Dermis blood vessel endothelial cell (primary cell): ENCODE measurements at places on chromosomes 5 and 9.

DNA sequence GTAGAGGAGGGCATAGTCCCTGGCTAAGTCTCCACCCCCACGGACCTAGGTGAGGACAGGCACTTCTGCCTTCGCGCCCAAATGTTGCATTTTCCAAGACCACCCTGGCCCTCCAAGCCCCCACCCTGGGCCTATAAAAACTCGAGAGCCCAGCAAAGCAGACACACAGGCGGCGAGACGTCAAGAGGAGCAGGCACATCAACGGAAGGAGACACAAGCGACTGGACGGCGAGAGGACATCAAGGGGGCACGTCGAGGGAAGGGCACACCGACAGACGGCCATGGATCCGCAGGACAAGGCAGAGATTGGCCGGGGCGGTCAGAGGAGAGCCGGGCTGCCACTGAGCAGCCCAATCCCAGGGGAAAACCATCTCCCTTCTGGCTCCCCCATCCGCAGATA is 348.0 kb downstream of the MTRR start:
- no peak for DNase-seq

DNA sequence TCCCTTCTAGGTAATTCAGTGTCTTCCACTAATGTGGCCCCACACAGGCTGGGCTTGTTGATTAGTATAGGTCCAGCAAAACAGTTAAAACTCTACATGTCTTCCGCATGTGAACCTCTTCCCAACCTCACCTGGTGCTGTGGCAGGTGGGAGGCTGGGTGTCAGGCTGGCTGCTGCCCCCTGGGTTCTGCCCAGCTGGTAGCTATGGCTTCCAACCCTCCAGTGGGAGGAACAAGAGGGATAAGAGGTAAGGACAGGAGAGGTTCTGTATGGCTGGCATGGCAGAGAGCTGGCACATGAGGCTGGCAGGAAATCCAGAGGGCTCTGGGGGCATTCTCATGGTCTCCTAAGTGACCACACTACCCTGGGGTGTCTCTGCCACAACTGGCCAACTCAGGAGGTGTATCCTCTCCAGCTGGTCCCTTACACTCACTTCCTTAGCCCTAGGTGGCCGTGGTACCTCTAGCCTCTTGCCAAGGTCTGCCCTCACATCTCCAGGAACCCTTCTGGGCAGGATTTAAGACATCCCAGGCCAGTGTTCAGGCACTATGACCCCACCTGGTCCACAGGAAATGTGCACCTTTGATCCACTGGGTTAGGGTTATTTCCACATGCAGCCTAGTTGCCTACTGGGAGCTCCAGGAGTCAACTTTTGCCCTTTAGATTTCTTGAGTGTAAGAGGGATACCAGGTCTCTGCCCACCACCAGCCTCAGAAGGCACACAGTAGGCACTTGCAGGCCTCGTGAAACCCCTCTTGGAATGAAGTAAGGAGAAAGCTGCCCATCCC is 41.7 kb downstream of the AHRR start:
- DNase-seq = no peak

GRCh38 chr9:110007477-110008270 is 200.3 kb downstream of the C9orf152 start:
- DNase-seq = no peak

DNA sequence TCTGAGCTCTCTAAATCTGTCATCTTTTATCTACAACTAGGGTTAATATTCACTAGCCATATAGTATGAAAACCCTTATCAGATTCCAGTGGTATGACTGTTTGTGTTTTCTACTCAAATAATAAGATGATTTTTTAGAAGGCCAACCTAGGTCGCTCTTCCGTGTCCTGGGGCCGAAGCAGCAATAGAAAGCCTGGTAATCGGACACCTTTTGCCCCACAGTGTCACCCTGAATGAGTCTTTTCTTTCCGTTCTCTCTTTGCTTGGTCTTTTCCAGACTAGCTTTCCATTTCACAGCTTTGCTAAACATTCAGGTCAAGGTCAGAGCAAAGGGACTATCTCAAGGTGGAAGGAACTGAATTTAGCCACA is 243.3 kb upstream of the ANKRD55 start:
- DNase-seq = no peak

- peak; percentile 31 for DNase-seq
Observed at GRCh38 chr9:121888438-121888775, 204.7 kb downstream of the TTLL11 start.

DNA sequence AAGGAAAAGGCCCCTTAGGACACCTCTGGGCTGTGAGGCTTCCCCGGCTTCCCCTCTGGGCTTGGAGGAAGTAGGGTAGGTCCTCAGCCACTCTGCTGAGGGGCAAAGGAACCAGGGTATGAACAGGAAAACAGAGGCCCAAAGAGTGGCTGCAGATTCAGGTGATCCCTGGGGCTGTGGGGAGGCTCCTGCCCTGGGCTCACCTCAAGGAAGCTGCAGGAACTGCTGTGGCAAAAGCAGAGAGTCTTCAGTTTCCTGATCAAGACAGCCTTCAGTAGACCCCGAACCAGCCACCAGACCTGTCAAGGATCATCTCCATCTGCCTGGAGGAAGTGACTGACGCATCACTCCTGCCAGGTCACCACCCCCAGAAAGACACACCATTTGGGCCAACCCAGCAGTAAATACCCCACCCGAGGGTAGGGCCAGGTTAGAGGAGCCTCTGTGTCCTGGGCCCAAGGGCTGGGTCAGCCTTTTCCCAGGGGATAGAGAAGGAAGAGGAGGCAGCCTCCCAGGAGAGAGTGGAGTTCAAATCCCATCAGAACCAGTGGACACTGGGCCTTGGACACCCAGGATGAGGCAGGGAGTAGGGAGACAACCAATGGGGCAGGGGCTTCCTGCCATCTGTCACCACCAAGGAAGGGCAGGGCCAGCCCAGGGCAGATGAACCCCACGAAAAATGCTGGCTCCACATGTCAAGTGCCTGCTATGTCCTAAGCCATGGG is 5.8 kb upstream of the ST6GALNAC6 start:
- DNase-seq = no peak

DNA sequence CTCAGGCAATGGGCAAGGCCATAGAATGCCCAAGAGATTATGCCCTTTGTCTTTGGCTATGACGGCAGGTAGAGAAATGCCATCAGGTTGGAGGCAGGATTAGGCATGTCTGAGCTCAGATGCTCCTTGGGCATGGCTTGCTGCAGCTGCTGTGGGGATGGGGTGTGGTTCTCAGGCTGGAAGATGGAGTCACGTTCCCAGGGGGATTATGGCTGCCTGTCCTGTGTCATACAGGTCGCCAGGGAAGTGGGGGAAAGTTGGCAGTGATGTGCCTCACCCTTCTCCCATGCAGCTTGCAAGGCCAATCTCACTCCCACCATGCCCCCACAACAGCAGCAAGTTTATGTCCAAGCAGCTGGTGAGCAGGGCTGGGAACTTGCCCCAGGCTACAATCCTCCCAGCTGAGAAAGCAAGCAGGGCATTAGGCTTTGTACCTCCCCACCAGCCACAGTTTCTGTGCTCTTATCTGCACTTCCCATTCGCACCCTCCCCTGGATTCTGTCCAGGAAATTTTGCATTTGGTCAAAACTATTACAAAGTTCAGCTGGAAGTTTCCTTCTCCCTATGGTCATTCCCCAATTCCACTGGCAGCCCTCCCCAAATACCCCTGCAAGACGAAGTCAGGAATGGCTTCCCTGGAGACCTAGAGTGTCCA is 1788.0 kb upstream of the NUDT12 start:
- DNase-seq = no peak

DNA sequence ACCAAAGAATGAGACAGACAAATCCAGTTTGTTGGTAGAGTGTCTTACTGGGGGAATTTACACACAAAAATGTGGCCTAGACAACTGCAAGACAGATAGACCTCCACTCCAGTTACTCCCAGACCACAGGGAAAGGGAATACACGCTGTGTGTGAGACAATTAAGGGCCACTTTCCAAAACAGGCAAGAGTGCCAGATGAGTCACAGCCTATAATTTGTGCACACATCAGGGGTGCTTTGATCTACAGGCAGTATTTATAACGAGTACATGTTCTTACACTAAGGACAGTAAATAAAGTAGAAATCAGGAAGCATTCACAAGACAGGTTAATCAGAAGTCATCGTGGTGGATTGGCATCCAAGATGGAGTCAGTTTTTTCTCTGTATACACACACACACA is 114.8 kb downstream of the ZNF622 start:
- DNase-seq = no peak

GRCh38 chr9:125758986-125759763 is 12.0 kb downstream of the PBX3 start:
- no peak for DNase-seq

- DNase-seq = peak; percentile 27
Observed at GRCh38 chr5:179866241-179867078, 7.8 kb upstream of the MRNIP start.

GRCh38 chr5:22500556-22500955 is 352.6 kb downstream of the CDH12 start:
- DNase-seq = no peak

DNA sequence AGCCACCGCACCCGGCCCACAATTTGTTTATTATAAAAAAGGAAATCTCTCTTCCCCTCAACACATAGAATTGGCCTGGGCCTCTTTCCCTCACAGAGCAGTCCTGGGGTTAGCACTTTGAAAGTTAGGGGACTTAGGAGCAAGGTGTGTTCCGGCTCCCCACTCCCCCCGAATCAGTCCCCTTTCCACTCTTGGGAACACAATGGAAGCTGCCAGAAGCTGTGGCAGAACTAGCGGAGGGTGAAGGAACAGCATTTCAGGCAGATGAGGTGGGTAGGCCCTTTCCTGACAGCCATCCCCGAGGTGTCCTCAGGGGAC is 16.4 kb upstream of the C5orf47 start:
- peak; percentile 36 for DNase-seq

- peak; percentile 42 for DNase-seq
Observed at GRCh38 chr5:125409234-125409860, 662.9 kb upstream of the ZNF608 start.

GRCh38 chr5:140146523-140146842 is 20.7 kb downstream of the IGIP start:
- DNase-seq = no peak

- DNase-seq = no peak
Observed at GRCh38 chr9:100441911-100442361, 15.0 kb downstream of the MSANTD3 start.

DNA sequence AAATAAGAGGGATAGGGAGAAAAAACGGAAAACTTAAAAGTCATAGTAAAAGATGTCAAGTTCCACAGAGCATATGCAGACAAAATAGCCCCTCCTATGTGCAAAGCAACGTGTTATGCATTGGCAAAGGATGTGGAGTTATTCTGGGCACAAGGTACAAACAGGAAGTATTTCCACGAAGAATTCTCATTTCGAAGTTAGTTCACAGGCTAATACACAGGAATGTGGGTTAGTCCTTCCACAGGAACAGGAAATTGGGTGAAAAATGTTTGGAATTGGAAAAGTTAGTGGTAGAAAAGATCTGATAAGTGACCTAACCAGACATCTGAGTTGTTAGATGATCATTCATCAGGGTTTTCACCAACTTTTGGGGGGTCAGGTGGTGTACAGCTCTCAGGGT is 326.6 kb downstream of the EBF1 start:
- DNase-seq = peak; percentile 17

DNA sequence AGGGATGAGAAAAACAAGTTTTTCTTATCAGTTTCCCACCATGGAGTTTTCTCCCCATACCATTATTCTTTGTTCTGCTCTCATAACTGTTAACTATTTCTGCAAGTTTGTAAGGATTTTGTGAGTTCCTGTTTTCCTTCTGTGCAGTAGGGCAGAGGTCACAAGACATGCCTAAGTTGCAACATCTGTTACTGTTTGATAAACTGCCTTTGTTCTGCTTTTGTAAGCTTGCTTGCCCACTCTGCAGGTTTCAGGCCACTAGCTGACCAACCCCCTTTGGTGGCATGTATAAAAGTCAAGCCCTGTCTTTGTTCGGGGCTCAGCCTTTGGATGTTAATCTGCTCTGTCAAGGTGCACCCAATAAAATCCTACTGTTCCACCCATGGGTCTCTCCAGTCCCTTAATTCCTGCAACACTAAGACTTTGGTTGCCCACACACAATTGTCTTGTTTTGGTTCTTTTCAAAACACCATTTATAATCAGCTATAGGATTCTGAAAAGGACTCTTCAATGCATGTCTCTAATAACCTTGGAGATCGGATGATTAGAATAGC is 545.4 kb downstream of the CDH9 start:
- DNase-seq = no peak

GRCh38 chr5:116686438-116686837 is 111.8 kb upstream of the SEMA6A start:
- DNase-seq = no peak

DNA sequence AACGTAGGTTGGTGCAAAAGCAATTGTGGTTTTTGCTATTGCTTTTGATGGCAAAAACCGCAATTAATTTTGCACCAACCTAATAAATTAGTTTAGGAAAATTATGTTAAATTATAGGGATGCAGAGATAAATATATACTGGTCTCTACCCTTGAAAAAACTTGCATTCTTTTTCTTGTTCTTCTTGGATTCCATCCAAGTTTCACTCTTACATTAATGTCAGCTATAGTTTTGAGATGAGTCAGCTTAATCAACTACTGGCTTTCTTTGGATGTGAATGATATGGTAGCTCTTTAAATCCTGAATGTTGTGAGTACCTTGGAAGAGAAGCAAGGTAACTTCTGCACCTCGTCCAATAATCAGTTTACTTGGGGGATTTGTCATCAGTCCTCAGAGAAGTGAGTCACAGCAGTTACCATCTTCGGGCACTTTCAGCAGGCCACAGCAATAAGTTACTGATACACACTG is 549.0 kb upstream of the ZNF608 start:
- peak; percentile 54 for DNase-seq

- DNase-seq = peak; percentile 39
Observed at GRCh38 chr5:34051374-34051980, 8.5 kb upstream of the C1QTNF3 start.

DNA sequence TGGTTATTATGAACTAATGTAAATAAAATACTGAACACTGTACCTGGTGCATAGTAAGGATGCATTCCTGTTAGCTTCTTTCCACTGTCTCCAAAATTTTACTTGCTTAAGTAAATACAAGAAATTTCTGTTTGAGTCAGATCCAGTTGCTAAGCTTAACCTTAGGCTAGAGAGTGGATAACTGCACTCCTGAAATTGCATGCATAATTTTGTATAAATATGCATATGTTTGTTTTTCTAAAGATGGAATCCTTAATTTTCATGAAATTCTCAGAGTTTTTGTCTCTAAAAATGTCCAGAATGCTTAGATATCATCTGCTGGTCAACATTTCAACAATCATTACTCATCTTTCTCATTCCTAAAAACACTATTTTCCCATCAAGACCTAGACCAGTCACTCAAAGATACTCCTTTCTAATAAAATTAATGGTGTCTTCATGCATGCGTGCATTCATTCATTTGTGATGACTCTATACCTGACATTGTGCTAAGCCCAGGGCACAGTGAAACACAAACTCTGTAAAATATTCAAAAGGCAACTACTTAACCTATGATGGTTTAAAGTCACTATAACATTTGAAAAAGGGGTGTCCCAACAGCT is 284.8 kb downstream of the SEC61B start:
- no peak for DNase-seq
